ENCODE measurements at places on chromosomes 2 and 18.

GRCh38 chr2:43313642-43314017 is 87.2 kb upstream of the ZFP36L2 start:
- DNase-seq: no peak

- DNase-seq: no peak
These were observed 511.6 kb downstream of the PLCL1 start for GRCh38 chr2:198315791-198316630.

GRCh38 chr2:150626934-150627411 is 139.5 kb upstream of the RND3 start:
- no peak for DNase-seq

DNA sequence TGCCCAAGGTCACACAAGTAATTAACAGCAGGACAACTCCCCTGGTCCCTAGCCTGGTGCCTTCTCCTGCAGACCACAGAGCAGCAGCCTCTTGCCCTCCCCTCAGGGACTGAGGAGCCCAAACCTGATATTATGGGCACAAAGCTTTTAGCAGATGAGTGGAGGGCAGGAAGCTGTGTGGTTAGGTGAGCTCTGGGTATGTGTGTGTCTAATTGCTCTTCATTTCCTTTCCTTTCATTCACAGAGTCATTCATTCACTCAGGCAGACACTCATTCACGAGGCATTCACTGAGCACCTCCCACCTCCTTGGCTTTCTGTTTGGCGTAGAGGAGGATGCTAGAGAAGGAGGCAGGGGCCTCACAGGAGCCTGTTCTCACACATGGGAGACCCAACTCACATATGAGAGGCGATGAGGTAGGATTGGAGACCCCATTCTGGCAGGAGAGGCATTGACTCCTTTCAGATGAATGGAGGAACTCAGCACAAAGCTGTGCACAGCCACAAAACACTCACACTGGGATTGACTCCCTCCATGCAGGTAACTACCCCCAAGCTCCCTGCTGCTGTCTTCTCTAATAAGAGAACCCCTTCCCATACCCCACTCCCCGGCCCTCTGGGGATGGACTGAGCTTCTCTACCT is 306.8 kb upstream of the SKOR2 start:
- DNase-seq: no peak

DNA sequence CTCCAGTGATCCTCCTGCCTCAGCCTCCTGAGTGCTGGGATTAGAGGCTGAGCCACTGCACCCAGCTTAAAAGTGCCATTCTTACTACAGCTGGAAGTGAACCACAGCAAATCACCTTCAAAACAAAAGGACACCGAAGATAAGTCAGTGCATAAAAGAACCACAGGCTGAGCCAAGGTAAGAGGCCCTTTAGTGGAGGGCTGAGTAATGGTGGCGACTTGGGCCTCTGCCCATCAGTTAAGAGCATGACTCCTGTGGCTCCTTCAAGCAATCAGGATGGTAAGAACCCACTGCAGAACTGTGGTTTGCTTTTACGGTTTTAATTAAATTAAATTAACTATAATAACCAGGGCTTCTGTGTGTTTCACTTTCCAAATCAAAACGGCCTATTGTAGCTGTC is 75.1 kb downstream of the CTAGE1 start:
- no peak for DNase-seq
